ENCODE measurements at places on chromosomes 3 and 15. TPM values are rescaled to one million over a fixed set of nuclear protein-coding genes. Genes with fewer than 3 reads are reported as not detected.

BDH1 gene
- total RNA-seq, result 8.8 TPM

TGM5 gene
- total RNA-seq, result not detected

ZMAT3 gene
- 64.3 TPM for total RNA-seq

NEO1 gene
- 2.7 TPM for total RNA-seq

PP2D1 gene
- total RNA-seq, result not detected

PLCB2 gene
- total RNA-seq, result 5.1 TPM

ANKUB1 gene
- total RNA-seq, result not detected

All from glomerular endothelial cell (primary cell).